Prostate gland (tissue), 2 donors: ENCODE measurements at places on chromosomes 4 and X.

DNA sequence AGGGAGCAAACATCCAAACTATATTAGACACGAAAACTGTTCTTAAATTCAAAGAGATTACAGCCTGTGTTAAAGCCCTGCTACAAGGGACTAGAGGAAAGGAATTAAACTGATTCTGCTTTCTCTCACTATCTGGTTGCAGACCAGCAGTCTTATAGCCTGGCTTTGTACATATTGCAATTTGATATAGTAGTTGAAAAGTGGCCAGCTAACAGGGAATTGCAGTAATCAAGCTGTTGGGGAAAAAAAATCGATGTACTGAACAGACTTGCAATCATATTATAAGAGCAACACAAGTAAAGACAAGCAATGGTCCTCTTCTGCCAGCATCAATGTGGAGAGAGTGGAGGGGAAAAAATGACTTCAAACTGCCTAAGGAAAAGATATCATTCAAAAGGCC, 364.4 kb upstream of the EPHA5 start:
- DNase-seq: no peak

DNA sequence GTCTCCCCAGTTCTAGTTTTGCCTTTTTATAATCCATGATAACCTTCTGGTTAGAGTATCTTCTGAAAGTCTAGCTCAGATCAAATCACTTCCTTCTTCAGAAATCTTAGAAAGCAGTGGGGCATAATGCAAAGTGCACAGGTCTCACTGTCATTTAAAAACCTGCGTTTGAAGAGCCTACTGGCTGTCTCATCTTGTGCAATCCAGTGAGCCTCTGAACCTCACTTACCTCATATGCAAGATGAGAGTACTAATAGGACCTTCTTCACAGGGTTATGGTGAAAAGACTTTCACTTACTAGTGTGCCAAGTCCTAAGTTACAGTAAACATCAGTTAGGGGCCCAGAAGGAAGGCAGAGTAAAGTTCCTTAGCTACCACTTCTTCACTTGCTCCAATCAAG, 131.4 kb downstream of the ENOX2 start:
- DNase-seq: no peak

DNA sequence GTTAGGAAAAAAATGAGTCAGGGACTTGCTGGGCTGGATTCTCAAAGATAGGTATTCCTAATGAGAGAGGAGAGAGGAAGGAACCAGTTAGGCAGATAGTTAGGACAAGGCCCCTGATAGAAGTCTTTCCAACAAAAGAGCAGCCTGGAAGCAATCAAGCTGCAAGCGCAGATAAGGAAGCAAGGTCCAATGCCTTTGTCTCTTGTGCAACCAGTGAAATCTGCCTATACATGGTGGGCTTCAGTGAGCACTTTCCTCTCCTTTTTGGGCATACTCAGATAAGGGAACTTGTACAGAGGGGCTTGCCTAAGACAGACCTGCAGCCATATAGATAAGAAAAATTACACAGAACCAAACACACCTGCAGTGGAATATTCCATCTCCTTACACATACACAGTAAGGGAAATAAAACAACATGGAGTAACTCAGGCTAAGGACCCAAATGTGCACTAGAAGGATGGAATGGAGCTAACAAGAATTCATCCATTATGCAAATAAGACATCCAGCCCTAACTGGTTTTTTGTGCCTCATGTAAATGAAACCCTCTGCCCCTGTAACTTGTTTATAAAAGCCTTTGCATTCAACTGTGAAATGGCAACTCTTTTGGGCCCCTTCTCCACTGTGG, 68.8 kb downstream of the PCDH18 start:
- no peak for DNase-seq

GRCh38 chrX:147710301-147710700, 201.4 kb upstream of the FMR1 start:
- no peak for DNase-seq

- no peak for DNase-seq
Observed at GRCh38 chr4:178306565-178306964, 864.3 kb upstream of the AGA start.

DNA sequence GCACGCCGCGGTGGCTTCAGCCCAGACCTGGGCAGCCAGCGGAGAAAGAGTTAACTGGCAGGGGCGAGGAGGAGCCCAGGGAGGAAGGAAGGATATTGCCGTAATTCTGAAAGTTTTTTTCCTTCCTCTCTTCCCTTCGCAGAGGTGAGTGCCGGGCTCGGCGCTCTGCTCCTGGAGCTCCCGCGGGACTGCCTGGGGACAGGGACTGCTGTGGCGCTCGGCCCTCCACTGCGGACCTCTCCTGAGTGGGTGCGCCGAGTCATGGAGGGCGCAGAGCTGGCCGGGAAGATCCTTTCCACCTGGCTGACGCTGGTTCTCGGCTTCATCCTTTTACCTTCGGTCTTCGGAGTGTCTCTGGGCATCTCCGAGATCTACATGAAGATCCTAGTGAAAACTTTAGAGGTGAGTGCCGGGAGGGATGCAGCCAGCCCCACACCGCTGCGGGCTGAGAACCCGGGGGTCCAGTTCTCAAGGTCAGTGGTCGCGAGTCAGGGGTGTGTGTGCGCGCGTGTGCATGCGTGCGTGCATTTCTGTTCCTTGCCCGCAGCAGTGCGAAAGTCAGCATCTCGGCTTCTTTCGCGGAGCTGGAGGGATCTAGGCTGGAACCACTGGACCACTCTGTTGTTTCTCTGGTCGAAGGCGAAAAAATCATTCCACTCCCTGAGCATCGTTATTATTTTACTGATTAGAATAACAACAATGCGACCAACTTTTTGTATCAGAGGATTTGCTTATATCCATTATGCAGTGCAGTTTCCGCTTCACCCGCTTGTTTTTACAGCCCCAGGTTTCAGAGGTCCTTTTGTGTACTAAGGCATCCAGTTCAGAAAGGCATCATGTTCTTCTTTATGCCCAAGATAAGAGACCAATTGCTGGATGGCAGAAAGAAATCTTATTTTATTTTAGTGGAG, 709 bp downstream of the GPAT3 start:
- peak; percentile 4 for DNase-seq

GRCh38 chr4:57430726-57431125, 320.5 kb upstream of the IGFBP7 start:
- no peak for DNase-seq

DNA sequence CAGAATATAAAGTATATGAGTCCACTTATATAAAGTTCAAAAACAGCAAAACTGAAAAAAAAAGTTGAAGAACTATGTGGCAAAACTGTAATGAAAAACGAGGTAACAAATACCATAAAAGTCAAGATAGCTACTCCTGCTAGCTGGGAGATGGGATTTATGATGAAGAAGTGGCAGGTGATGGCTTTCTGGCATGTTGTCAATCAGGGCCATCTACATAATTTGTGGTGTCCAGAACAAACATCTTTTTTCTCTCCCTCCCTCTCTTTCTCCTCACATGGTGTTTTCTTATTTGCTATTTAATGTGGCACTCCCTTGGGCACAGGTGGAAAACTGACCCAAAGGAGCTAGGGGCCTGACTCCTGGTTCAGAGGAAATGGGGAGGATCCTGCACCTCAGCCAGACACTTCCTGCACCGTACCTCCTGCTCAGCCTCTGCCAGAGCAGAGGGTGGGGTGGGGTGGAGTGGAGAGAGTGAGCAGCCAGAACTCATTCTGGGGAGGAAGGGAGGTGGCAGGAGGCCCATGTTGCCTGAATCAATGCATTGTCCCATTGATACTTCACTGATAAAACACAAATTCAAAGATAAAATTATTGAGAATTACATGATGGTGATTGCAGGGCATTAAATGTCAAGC, 5.3 kb upstream of the SAP30 start:
- no peak for DNase-seq

GRCh38 chrX:9131066-9131465, 97.1 kb upstream of the FAM9B start:
- DNase-seq: no peak

GRCh38 chr4:128527946-128528576, 240.4 kb upstream of the PGRMC2 start:
- no peak for DNase-seq

DNA sequence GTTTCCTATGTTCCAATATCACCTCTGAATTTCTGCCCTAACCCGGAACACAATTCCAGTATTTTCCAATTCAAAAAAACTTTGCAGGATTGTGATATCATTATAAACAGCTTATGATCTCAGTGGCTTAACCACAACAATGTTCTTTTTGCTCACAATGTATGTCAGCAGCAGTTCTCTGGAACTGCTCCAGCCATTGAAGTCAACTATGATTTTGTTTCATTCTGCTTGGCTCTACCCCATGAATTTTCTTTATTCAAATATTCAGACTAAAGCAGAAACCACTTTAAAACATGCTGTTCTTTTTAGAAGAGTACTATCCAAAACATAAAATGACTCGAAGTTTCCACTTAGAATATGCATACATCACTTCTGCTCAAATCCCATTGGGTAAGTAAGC, 1611.1 kb downstream of the ARAP2 start:
- DNase-seq: no peak

GRCh38 chrX:23578079-23578478, 89.2 kb upstream of the PRDX4 start:
- DNase-seq: no peak

DNA sequence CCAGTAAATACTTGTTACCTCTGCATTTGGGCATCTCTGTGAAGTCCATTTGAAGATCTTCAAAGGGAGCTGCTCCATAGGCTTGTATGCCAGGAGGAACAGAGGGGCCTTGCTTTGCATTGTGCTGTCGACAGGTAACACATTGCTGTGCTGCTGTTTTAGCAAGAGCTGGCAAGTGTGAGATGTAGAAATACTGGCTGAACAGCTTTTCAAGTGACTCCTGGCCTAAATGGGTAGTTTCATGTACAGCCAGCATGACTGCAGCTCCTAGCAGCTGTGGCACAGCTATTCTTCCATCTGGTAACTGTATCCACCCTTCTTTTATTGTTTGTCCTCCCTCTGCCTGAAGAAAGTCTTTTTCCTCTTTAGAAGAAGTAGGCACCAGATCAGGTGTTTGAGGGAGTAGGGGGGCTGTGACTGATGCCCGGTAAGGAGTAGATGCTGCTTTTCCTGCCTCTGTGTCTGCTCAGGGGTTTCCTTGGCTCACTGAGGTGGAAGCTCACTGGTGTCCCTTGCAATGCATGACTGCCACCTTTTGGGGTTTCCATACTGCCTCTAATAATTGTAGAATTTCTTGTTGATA, 965.3 kb downstream of the CCSER1 start:
- peak; percentile 27 for DNase-seq

GRCh38 chr4:161252520-161253141, 911.2 kb downstream of the FSTL5 start:
- no peak for DNase-seq

DNA sequence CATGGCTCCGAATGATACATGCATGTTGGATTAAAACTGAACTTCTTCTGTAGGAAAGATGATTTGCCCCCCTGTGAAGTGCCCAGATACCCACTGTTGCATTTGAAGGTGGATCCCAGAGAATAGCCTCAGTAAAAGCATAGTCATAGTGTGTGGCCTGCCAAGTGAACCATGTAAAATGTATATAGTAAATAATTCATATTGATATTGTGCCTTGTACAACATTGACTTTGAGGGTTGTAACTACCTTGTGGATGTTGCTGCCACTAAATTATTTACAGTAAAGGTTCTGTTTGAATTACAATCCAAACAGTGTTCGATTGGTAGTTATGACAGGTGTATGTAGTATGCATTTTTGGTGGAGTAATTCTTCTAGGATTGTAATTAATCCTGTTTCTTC, 19.2 kb downstream of the TMEM131L start:
- no peak for DNase-seq

GRCh38 chr4:14222377-14223029, 595.0 kb upstream of the BOD1L1 start:
- DNase-seq: no peak

DNA sequence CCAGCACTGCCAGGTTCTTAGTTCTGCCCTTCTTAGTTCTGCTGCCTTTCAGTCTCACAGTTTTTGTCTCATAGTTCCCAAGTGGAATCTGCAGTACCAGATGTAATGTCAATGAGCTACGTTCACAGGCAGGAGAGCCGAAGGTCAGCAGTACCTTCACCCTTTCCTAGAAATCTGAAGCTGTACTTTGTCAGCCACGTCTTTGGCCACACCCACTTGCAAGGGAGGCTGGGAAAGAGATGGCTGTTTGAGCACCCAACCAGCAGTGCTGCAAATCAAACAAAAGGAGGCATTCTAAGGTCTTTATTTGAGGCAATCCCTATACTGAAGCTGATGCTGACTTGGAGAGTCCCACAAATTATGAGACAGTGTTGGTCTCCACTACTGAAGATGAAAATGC, 199.1 kb upstream of the NPY2R start:
- no peak for DNase-seq

GRCh38 chr4:40055863-40056715, 561 bp upstream of the N4BP2 start:
- DNase-seq: peak; percentile 52

GRCh38 chr4:130812117-130812765, 1716.3 kb downstream of the C4orf33 start:
- DNase-seq: no peak

- no peak for DNase-seq
Observed at GRCh38 chrX:2609431-2610238, 81.5 kb upstream of the CD99 start.

DNA sequence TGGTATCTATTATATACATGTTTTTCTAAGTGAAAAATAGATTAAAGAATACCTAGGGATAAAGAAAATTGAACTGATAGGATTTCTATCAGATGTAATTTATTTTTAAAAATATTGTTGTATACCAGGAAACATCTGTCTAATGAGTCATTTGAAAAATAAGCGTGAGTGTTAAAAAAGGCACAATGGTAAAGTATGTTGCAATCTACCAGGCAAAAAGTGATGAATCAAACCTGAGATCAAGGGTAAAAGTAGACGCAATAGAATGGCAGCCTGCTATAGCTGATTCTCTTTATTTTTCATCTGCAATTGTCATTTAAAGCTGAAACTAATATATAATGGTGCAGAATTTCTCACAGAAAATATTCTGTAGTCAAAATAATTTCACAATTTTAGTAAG, 1119.6 kb downstream of the PCDH18 start:
- no peak for DNase-seq

GRCh38 chr4:150962245-150962644, 52.8 kb downstream of the LRBA start:
- no peak for DNase-seq

GRCh38 chr4:176038789-176039188, 26.9 kb upstream of the WDR17 start:
- DNase-seq: no peak

GRCh38 chr4:94491322-94491721, 39.6 kb downstream of the PDLIM5 start:
- no peak for DNase-seq

- DNase-seq: no peak
Observed at GRCh38 chr4:24820541-24820940, 25.2 kb downstream of the SOD3 start.

DNA sequence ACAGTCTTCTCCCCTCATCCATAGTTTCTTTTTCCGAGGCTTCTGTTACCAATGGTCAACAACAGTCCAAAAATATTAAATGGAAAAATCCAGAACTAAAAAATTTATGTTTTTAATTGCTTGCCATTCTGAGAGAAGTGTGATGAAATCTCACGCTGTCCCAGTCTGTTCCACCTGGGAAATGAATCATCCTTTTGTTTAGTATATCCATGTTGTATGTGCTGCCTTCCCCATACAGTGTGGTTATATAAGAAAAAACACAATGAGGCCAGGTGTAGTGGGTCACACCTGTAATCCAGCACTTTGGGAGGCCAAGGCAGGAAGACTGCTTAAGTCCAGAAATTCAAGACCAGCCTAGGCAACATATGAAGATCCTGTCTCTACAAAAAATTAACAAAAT, 161.6 kb downstream of the CHIC2 start:
- no peak for DNase-seq
